ENCODE measurements at places on chromosomes 1 and 21.

DNA sequence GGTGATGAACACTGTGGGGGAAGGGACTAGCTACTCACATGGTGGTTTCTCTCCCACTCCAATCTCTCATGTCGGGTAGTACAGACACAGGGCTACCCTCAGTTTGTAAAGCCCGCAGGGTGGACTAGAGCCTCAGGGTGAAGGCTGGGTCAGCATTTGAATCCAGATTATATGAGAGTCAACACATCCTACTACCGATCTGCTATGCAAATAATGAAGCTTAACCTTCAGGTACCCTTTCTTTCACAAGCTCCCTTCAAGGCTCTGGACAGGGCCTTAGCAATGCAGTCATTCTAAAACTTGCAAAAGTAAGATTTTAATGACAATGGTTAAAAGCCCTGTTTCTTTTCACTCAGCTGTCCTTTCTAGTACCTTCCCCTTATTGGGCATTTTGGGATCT, 5.5 kb upstream of the ZBED6 start:
- no peak for DNase-seq

- peak; percentile 94 for DNase-seq
Observed at GRCh38 chr1:156816561-156817328, at the start of gene SH2D2A. Gene SH2D2A (minus strand): TSS chr1:156816848. CDS start chr1:156816708, 140 bp downstream.

DNA sequence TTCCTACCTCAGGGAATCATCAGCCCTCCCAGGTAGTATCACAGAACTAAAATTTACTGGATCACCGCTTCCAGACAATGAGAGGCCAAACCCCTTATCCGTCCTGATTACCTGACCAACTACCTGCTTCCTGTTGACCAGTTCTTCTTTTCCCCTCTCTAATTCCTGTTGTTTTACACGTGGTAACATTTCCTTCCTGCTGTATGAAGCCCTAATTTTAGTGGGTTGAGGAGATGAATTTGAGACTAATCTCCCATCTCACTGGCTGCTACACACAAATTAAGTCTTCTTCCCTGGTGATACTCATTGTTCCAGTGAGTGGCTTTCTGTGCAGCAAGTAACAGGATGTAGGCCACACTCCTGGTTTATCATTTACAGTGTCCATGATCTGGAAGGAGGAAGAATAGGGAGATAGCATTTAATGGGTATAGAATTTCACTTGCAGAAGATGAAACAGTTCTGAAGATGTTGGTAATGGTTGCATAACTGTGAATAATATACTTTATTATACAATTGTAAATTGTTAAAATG, 2112.9 kb downstream of the NCAM2 start:
- no peak for DNase-seq

- DNase-seq = no peak
Observed at GRCh38 chr1:3004285-3005205, 16.7 kb upstream of the ACTRT2 start.

DNA sequence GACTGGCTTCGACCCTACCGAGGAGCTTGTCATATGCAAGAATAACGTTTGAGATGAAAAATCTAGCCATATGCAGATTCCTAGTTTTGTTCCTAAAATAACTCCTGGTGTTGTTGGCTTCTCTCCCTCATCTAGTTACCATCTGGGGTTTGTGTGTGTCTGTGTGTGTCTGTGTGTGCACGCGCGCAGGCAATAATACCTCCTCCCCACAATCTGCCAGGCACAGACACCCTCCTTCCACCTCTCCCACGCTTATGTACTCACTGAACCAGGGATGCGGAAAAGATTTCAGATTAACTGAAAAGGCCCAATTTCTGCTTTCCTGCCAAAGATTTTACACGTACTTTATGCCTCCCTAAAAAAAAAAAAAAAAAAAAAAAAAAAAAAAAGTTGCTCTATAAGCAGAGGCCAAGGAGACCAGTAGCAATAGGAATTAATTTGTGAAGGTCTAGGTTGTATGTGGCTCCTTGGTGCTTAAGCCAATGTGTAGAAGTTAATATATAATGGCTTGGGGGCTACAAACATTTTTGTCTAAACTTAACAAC, 452.7 kb downstream of the NUF2 start:
- no peak for DNase-seq

DNA sequence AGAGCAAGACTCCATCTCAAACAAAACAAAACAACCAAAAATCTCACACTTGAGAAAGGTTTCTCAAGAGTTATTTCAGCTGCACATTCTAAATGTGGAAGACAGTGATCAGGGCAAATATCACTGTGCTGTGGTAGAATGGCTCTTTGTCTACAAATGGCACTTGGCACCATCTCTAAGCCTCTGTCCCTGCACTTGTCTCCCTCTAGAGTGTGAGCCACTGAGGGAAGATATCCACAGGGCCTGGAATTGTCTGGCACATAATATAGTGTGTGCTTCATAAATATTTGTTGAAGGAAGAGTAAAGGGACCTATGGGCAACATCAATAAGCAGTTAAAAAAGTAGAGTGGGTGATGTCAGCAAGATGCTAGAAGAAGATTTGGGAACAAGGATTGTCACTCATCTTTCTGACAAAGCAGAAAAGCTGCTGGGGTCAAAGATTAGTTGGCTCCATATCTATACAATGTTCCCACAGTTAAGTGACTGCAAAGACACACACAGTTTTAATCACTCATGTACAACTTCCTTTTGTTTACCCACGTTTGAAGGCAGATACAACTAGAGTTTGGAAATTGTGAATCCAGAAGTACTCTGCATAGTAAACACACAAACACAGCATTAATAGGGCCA, 19.1 kb downstream of the CD101 start:
- no peak for DNase-seq

DNA sequence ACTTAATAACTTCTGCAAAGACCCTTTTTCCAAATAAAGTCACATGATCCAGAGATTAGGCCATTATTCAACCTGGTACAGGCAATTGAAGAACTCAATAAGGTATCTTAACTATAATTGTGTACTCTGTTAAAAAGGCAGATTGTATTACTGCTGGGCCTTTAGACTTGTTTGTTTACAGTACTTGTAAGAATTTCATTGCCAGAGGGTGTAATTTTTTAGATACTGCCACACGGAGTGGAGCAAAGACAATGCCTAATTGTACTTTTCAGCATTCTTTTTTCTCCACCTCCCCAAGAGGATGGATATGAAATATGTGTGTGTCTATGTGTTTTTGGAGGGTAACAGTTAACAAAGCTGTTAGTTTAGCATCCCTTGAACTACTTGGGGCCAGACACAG, 47.5 kb downstream of the HUNK start:
- no peak for DNase-seq

DNA sequence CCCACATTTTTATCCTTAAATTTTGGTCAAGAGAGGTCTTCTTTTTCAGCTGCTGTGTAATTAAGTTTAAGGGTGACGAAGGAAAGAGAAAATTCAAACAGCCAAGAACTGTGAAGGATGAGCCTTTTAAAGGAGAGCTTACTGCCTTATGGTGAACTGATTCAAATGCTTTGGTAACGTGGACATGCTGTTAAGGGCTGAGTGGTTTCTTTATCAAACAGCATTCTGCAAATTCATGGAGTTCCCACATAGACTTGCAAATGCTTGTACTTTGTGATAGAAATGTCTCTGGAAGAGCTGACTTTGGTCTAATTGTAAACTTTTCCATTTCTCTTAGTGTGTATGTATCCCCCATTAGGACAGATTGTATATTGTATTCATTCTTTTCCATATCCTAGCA, 93.8 kb downstream of the CHD1L start:
- DNase-seq = no peak

Measured in hematopoietic multipotent progenitor cell treated with erythropoietin and hydrocortisone succinate and interleukin-3 and kit ligand, for 4 days (in vitro differentiated cells).